ENCODE measurements at places on chromosomes 4 and X. TPM values are rescaled to one million over a fixed set of nuclear protein-coding genes. Genes with fewer than 3 reads are reported as not detected.

TXK gene
- 2.2 TPM for total RNA-seq

FAM236D gene
- total RNA-seq, result not detected

ADH7 gene
- total RNA-seq, result not detected

RHOH gene
- total RNA-seq, result 0.81 TPM

ADGRA3 gene
- 26.0 TPM for total RNA-seq

GPR173 gene
- total RNA-seq, result 22.3 TPM

GAB3 gene
- 1.7 TPM for total RNA-seq

SUPT20HL1 gene
- not detected for total RNA-seq

NPY2R gene
- 0.34 TPM for total RNA-seq

GLRA2 gene
- total RNA-seq, result 4.2 TPM

LUZP4 gene
- total RNA-seq, result not detected

PPEF2 gene
- total RNA-seq, result 0.22 TPM

ABCB7 gene
- total RNA-seq, result 26.7 TPM

SASH3 gene
- 5.2 TPM for total RNA-seq

FRAS1 gene
- 20.4 TPM for total RNA-seq

GYPB gene
- not detected for total RNA-seq

MAGEB2 gene
- total RNA-seq, result not detected

SLC6A14 gene
- not detected for total RNA-seq

TCEAL8 gene
- total RNA-seq, result 47.4 TPM

TLR6 gene
- total RNA-seq, result 3.8 TPM

INTU gene
- total RNA-seq, result 26.1 TPM

PDE6B gene
- total RNA-seq, result 30.7 TPM

AWAT2 gene
- not detected for total RNA-seq

ENPEP gene
- total RNA-seq, result 3.8 TPM

PPARGC1A gene
- total RNA-seq, result 59.3 TPM

AMTN gene
- total RNA-seq, result not detected

TSR2 gene
- total RNA-seq, result 83.9 TPM

RHOXF2B gene
- not detected for total RNA-seq

MAGEA11 gene
- not detected for total RNA-seq

DIPK2B gene
- 10.5 TPM for total RNA-seq

GPR119 gene
- not detected for total RNA-seq

DMRTC1 gene
- 0.87 TPM for total RNA-seq

ASB11 gene
- not detected for total RNA-seq

GABRG1 gene
- total RNA-seq, result 26.4 TPM

CPEB2 gene
- total RNA-seq, result 54.4 TPM

GPR50 gene
- total RNA-seq, result not detected

RAB40A gene
- 4.7 TPM for total RNA-seq

PAPSS1 gene
- total RNA-seq, result 63.8 TPM

MXRA5 gene
- 0.99 TPM for total RNA-seq

DUX4 gene
- total RNA-seq, result not detected

F9 gene
- total RNA-seq, result not detected

KLF8 gene
- total RNA-seq, result 10.7 TPM

GAGE12E gene
- total RNA-seq, result not detected
